ENCODE measurements at places on chromosomes 3 and 15. TPM values are rescaled to one million over a fixed set of nuclear protein-coding genes. Genes with fewer than 3 reads are reported as not detected.

CLRN1 gene
- not detected for total RNA-seq

FES gene
- total RNA-seq = 2.4 TPM

GRCh38 chr3:13019243-13020095 lies 53.8 kb downstream of the IQSEC1 start:
- H3K27ac ChIP-seq = peak overlapping the region; percentile 77
- peak; percentile 92 for DNase-seq
- H3K27me3 ChIP-seq = no peaks in the 10 kb centered on the region
- peaks cover 86% of the 10 kb centered on the region for H3K4me1 ChIP-seq
- H3K4me3 ChIP-seq = no peak overlapping the region

DNA sequence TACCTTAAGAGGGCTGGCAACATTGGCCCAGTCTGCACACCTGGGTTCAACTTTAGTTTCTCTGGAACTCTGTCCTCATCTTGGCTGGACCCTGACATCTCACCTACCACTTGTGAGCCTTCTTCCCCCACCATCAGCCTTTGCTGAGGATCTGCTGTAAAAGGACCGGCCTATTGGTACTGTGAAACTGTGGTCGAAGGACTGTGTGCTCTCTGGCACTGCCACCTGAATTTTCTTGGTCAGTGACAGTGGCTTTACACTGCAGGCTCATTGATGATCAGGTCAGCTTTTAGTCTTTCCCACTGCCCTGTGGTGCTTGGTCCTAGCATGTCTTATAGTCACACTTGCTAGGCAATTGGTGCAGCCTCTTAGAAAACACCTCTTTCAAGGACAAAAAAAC lies 86.9 kb downstream of the PEX5L start:
- H3K27me3 ChIP-seq = peaks cover 16% of the 10 kb centered on the region
- no peak for DNase-seq
- no peaks in the 10 kb centered on the region for H3K4me1 ChIP-seq
- H3K27ac ChIP-seq = no peak overlapping the region

GRCh38 chr15:25372298-25372697 lies 66.5 kb downstream of the UBE3A start:
- H3K4me1 ChIP-seq = peaks cover 32% of the 10 kb centered on the region
- no peak overlapping the region for H3K4me3 ChIP-seq
- peaks cover 22% of the 10 kb centered on the region for H3K36me3 ChIP-seq
- H3K27ac ChIP-seq = peak overlapping the region; percentile 39

DNA sequence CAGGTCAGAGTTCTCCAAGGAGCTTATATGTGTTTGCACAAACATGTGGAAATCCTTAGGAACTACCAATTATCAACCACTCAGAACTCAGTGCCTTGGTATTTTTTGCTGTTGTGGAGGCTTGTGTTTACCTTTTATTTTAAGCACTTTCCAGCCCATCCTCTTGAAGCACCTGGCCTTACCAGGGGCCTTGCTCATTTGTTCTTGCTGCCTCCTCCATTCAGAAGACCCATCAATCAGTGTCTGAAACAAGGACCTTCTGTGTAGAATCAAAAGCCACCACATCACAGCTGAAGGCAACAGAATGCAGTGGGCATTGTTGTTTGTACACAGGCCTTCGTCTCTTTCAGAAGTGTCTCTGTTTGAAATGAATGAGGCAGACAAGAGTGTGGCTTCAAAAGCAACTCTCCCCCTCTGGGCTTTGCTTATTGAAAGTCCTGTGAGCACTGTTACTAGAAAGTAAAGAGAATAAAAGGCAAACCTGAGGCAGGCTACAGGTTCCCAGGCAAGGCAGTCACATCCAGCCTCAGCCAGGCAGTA lies 24.5 kb upstream of the LIPC start:
- H3K36me3 ChIP-seq = peaks cover 1% of the 10 kb centered on the region
- no peak for DNase-seq
- peaks cover 1% of the 10 kb centered on the region for H3K27me3 ChIP-seq
- H3K4me3 ChIP-seq = no peak overlapping the region
